ENCODE measurements at places on chromosomes 11 and 22.

GRCh38 chr22:28171115-28171514, 252.1 kb upstream of the PITPNB start:
- DNase-seq = no peak

DNA sequence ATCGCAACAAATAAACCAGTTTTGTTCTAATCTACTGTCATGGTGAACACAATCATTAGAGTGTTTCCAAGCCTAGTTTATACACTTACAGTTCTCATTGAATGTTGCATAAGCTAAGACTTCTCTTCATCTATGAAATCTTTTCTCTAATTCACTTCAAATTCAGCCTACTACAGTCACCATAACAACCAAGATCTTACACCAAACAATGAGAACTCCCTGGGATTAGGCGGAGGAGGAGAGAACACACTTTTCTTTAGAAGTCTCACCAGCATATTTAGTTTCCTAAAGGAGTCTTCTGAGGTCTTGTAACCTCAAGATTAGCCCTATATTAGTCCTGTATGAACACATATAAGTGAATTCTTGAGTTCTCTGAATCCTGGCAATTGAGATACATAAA, 1889.7 kb downstream of the LRRC4C start:
- no peak for DNase-seq

DNA sequence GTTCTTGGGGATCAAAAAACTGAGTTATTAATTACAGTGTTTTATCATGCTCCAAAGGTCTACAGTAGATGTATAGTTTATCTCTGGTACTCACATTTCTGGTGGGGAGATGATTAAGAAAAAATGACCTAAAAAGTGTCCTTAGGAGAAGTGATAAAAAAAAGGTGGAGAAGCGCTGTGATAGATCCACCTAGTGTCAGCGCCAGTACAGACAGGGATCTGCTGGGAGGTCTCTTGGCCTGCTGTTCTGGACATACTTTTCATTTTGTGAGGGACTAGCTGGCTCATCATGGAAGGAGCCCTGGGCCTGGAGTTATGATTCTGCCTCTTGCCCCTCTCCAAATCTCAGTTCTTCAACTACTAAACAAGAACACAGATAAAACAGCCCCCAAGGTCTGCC, 2.9 kb downstream of the ELF5 start:
- DNase-seq = no peak

DNA sequence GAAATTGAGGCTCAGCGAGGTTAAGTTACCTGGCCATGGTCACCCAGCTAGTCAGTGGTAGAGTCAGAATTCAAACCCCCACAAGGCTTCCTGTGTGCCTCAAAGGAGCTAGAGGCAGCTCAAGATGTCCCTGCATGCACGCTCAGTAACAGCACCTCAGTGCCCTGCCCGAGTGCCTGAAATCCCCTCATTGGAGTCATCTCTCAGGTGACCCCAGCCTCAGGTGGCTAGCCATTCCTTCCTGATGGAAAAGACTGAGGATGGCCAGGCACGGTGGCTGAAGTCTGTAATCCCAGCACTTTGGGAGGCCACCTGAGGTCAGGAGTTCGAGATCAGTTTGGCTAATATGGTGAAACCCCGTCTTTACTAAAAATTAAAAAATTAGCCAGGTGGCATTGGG, 36.9 kb downstream of the LIF start:
- peak; percentile 8 for DNase-seq

Measured in GM13977 (cell line).